ENCODE measurements at places on chromosomes 3 and 15.

GRCh38 chr3:30082652-30083051 is 523.7 kb upstream of the TGFBR2 start:
- no peak for DNase-seq

DNA sequence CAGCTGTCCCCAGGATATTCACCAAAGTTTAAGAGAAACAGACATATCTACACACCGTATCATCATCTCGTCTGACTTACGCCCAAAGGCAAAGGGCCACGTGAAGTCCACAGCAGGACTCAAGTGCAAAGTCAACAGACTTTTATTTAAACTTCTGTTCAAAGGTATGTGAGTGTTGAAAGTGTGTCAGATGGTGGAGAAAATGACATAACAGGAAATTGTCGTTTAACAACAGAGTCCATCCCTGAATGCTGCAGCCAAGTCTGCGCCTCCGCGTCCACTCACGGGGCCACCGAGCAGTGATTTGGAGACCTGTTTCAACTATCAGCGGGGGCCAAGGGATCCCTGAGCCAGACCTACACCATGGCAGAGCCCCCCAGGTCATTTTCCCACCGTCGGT is 165.6 kb downstream of the XXYLT1 start:
- DNase-seq = no peak

GRCh38 chr15:41501191-41501917 is 7.7 kb downstream of the ITPKA start:
- peak; percentile 25 for DNase-seq

DNA sequence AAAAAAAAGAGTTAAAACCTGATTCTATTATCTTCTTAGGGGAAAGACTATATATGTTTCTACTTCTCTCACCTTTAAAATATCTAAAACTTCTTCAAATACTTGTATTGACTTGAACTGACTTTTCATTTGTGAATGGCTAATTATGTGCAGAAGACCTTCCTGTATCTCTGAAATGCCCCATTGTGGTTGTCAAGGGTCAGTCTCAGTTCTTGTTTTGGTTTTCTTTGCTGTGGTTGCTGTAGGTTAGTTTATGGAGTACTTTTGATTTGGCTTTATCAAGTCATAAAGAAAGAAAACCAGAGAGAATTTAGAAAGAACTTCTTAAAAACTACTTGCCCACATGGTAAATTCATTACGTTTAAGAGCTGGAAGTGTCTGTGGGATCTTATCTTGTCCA is 345.3 kb upstream of the POU1F1 start:
- no peak for DNase-seq

DNA sequence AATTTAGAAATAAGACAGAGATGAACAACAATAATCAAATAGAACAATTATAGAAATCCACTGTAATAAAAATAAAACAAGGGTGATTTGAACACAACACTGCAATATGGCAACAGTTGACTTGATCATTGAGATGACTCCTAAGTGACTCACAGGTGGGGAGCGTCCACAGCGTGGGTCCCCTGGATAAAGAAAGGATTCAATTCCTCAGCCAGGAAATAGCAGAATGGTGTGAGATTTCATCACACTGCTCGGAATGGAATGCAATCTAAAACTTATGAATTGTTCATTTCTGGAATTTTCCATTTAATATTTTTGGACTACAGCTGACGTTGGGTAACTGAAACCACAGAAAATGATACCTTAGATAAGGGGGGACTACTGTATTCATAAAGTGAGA is 82.0 kb downstream of the CNTN3 start:
- no peak for DNase-seq

- no peak for DNase-seq
Observed at GRCh38 chr3:40524222-40524567, 565 bp upstream of the ZNF621 start.

- no peak for DNase-seq
Observed at GRCh38 chr3:73791356-73791755, 166.6 kb upstream of the PDZRN3 start.

GRCh38 chr3:127760791-127761440 is 61.4 kb downstream of the MGLL start:
- no peak for DNase-seq

DNA sequence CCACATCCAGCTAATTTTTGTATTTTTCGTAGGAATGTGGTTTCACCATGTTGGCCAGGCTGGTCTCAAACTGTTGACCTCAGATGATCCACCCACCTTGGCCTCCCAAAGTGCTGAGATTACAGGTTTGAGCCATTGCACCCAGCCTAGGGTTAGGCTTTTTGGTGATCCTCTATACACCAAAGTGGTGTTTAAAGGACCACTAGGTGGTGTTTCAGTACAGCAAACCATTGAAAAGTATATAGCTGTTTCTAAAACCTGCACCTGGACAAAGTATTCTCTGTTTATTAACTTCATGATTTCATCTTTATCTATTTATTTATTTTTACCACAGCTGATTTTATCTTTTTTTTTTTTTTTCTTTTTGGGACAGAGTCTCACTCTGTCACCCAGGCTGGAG is 68.4 kb downstream of the MINDY2 start:
- no peak for DNase-seq

DNA sequence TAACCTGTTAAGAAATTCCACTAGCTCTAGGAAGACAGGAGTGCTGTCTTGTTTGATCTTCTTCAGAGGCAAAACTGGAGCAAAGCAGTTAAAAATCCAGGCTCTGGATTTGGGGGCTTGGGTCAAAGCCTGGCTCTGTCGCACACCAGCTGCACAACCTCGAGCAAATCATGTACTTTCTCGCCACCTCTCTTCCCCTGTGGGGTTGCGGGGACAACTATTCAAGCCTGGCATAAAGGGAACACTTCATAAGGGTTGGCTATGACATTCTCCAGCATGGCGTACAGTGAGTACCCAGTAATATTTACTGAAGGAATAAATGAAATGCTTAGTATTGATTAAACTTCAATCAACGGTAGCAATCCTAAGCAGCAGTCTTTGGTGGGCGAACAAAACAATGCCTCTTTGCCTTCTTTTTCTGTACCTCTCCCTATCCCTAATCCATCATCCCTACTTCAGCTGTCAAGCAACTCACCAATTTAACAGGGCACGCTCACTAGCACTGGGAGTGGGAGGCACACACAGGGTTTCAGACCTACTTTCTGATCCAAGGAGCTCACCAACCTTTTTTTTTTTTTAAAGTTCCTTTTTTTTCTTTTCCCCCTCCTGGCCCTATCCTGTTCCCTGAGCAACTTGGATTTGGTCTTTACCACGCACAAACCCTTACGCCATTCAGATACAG is 33.0 kb downstream of the GNB5 start:
- no peak for DNase-seq

GRCh38 chr3:152395764-152396163 is 127.0 kb downstream of the MBNL1 start:
- DNase-seq = no peak

DNA sequence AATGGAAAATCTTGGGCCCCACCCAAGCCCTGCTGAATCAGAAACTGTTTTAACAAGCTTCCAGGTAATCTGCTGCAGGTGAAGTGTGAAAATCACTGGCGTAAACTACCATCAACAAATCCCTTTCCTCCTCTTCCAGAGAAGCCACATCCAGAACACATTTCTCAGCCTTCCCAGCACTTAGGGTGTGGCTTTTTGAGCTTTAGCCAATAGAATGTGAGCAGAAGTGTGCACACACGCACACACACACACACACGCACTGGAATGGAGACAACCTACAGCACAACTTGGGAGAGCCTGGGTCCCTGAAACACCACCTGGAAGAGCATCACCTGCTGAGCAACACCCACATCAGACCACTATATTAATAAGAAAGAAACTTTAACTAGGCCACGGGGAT is 98.6 kb downstream of the OSBPL10 start:
- no peak for DNase-seq

- DNase-seq = no peak
Observed at GRCh38 chr3:73474619-73475018, 150.1 kb downstream of the PDZRN3 start.

DNA sequence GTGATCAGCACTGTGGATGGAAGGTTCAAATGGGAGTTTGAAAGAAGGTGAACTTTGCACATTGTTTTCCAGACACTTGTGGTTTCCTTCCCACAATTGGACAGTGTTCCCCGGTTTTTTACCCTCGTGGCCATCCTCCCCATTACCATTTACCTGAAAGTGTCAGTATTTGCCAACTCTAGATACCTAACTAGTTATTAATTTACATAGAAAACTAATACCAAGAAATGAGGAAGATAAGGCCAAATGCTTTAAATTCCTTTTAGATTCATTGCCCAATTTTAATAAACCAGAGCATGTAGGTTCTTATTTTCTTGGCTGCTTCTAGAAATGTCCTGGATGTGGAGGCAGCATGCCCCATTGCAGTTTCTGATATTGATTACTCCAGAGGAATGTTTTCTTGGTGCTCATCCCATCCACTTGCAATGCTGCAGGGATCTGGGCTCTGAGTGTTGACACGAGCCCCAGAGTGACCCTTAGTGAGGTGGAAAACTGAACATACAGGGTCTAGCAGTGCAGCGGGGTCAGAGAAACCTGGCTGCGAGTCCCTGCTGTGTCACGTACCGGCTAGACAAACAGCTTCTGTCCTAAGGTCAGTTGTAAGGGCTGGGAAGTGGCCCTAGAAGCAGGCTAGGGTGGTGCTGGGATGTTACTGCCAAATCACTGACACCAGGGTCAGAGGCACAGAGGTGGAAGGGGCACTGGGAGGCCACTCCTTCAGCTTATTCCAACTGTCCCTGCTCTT is 23.5 kb downstream of the LSM3 start:
- no peak for DNase-seq

- no peak for DNase-seq
Observed at GRCh38 chr3:194286375-194287146, 64.6 kb downstream of the CPN2 start.
